Right ventricle myocardium inferior (tissue), 1 donor: ENCODE measurements at places on chromosomes 7 and 10.

- no peak for DNase-seq
Observed at GRCh38 chr7:4731803-4732202, 43.6 kb upstream of the AP5Z1 start.

DNA sequence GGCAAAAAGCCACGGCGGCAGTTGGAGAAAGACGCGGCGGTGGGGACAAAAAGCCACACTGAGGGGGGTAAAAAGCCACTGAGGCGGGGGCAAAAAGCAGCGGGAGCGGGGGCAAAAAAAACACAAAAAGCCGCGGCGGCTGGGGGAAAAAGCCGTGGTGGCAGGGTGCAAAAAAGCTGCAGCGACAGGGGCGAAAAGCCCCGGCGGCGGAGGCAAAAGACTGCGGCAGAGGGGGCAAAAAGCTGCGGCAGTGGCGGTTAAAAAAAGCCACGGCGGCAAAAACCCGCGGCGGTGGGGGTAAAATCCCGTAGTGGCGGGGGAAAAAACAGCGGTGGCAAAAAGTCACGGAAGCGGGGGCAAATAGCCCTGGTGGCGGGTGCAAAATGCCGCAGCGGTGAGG lies 527.3 kb downstream of the ZNF33B start:
- no peak for DNase-seq

- no peak for DNase-seq
Observed at GRCh38 chr10:28082316-28082715, 83.4 kb upstream of the ODAD2 start.

DNA sequence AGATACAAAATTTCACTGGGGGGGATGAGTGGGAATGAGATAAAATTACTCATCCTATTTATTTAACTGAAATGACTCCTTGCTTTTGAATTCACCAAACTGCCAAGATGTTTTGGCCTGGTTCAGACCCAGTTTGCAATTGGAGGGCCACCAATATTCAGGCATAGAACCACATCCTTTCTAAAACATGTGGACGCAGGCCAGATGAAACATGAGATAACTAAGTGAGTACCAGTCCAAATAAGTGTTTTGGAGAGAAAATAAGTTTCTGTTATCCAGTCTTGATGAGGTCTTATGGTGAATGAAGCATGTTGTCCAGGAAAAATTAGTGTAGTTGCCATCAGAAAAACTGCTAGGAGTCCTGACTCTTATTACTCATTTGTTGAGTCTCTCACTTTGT lies 36.3 kb upstream of the PDK4 start:
- no peak for DNase-seq

GRCh38 chr10:73167458-73167782 lies 388 bp downstream of the ECD start:
- no peak for DNase-seq
